ENCODE measurements at places on chromosomes 7 and 10.

DNA sequence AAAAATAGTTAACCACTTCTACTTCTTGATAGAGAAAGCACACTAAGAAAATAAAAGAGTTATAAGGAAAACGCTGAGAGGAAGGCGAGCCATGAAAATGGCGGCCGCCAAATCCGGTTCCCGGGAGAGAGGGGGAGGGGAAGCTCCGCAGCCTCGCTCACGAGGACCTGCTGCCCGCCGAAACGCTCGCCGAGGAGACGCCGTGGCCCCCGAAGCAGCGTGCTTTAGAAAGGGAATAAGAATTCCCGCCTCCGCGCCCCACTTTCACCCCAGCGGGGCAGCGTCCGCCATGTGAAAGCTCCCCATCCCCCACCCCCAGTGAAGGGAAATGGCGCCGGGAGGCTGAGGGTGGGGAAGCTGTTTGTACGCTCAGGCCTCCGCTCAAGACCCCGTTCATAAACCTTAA, 505 bp downstream of the HNRNPA2B1 start:
- DNase-seq: peak; percentile 62

DNA sequence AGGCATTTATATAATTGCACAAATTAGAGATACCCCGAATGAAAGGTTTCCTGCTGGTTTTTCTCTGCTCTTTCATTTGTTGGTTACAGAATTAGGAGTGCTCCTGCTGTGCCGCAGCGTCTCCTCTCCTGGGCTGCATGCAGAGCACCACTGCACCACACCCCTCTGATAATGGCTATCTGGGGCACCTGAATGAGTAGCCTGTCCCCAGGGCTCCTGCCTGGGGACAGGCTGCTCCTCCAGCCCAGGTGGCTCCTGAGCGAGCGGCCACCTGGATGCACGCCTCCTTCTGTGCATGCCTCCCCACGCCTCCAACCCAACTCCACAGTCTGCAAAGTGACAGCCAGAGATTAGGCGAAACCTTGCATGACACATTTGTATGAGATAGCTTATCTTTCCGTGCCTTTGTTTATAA, 242.6 kb upstream of the FZD8 start:
- DNase-seq: no peak

DNA sequence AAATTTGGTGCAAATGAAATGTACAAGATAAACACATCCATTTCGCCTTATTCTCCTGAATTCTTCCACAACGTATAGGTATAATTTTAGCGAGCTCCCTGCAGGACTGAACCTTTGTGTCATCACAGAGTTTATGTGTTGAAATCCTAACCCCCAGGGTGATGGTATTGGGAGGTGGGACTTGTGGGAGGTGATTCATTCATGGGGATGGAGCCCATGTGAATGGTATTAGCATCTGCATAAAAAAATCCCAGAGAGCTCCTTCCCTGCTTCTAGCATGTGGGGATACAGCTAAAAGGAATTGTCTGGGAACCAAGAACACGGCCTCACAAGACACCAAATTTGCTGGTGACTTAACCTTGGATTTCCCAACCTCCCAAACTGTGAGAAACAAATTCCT, 741.4 kb upstream of the VSTM2A start:
- no peak for DNase-seq

GRCh38 chr7:17144322-17144721, 154.1 kb upstream of the AHR start:
- DNase-seq: peak; percentile 88

DNA sequence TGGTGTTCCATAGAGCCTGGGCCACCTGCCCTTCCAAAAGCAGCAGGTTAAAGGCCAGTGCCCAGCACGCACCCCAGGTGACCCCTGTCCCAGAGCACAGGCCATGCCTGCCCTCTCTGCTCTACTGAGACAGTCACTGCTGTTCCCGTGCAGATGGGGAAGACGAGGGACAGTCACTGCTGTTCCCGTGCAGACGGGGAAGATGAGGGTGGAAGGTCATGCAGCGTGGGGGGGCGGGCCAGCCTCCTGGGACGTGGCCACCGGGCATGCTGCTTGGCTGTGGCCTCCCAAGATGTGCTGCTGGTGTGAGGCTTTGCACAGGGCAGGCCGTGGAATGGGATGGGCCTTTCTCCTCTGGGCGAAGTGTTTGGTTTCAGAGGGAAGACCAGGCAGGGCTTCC, 18.4 kb downstream of the LRRC27 start:
- no peak for DNase-seq

- DNase-seq: no peak
These were observed 56.4 kb downstream of the CTBP2 start for GRCh38 chr10:125103924-125104323.
